ENCODE measurements at places on chromosomes 16 and 17.

DNA sequence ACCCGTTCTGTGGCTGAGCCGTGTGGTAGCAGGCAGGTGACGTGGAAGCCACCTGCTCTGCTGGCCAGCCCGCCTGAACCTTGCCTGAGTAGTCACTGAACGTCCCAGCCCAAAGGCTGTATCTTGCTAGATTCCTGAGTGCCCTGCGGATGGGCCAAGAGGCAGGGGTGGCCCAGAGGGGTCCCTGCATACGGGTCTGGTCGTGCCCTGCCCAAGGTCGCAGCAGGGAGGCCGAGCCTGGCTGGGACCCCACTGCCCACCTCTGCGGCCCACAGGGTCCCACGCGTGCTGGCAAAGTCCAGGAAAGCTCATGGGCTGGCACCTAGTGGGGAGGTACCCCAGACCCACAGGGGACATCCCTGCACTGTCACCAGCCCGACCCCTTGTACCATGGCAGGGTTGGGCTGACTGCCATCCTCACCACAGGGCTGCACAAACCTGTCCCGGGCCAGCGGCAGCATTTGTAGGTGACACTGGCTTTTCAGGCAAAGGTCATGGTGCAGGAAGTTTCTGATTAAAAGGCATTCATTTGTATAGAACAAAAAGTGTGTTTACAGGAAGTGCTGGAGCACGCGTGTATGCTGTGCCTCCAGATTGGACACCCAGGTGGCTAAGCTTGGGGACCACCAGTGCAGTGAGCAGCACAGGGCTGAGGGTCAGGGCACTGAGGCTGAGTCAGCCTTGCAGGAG lies 45.1 kb upstream of the ZC3H18 start:
- DNase-seq = no peak

- no peak for DNase-seq
Measured at GRCh38 chr17:82085031-82085861, 12.8 kb downstream of the FASN start.

- DNase-seq = no peak
Measured at GRCh38 chr17:20315311-20315710, 152.0 kb downstream of the LGALS9B start.

GRCh38 chr16:75130150-75130771 lies 13.7 kb upstream of the LDHD start:
- DNase-seq = no peak

- no peak for DNase-seq
Measured at GRCh38 chr16:10920726-10921427, 21.4 kb downstream of the DEXI start.

- DNase-seq = no peak
Measured at GRCh38 chr16:83539736-83540490, 267.9 kb upstream of the HSBP1 start.

GRCh38 chr16:22933173-22933572 lies 119.2 kb downstream of the HS3ST2 start:
- DNase-seq = no peak

- no peak for DNase-seq
Measured at GRCh38 chr16:66251476-66252160, 114.9 kb upstream of the CDH5 start.

DNA sequence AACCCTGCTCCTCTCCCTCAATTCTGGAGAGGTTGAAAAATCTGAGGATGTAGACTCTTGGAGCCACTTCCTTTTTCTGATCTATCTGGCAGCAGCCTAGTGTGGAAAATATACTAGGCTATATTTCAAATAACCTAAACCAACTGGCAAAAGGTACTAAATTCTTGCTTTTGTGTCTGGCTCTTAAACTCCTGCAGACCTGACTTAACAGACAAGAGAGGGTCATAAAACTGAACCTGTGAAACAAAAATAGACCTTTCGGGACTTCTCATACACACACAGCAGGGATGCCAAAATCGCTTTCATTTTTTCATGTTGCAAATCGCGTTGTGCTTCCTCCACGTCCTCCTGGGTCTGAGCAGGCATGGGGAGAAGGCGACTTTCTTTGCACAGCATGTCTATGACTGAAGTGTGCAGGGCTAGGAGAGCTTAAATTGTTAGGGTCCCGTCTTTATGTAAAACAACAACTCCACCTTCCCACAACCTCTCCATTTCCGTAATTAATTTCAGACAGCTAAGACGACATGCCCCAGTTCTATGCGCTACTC lies 520.7 kb upstream of the PSMD7 start:
- no peak for DNase-seq

DNA sequence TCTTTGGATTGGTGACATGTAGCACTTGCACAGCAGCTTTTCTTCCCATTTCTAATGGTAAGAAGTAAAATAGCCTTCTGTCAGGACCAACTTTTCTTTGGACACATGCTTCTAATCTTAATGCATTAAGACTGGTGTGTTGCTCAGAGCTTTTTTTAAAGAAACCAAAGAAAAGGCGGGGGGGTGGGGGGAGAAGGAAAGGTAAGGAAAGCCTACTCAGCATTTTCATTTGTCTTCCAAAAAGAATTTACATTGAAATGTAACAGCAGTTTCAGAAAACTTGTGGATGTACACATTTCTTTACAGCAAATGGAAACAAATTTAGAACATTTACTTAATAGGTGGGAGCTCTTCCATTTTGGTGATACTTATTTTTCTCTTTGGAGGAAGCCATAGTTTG lies 49.6 kb downstream of the NLK start:
- DNase-seq = no peak

- no peak for DNase-seq
Measured at GRCh38 chr16:64977206-64977920, 144.5 kb downstream of the CDH11 start.

DNA sequence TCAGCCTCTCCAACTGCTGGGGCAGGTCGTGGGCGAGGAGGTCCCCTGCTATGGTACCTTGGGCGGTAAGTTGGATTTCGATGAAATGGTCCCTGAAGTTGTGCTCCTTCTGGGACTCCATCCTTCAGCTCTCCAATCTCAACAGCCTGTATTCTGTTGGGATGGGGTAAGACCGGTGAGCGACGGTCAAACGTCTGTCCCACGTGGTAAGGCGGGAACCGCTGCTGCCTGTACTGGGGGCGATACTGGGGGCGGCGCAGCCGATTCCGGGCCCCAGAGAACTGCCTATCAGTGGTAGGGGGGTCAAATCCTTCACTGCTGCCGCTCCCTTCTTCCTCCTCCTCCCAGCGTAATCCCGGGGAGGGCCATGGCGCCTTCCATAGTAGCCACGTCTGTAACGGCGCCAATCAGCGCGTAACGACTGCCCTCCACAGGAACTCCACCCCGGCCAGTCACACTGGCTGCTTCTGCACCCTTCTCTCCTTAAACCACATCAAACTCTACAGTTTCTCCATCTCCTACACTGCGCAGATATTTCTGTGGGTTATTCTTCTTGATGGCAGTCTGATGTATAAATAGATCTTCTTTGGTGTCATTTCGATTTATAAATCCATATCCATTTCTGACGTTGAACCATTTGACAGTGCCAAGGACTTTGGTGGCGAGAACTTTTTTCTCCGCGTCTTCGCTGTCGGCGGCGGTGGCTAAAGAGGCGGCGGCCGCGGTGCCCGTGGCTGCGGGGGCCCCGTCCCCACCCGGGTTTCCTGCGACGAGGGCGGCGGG lies 41.1 kb downstream of the AHSP start:
- DNase-seq = no peak

DNA sequence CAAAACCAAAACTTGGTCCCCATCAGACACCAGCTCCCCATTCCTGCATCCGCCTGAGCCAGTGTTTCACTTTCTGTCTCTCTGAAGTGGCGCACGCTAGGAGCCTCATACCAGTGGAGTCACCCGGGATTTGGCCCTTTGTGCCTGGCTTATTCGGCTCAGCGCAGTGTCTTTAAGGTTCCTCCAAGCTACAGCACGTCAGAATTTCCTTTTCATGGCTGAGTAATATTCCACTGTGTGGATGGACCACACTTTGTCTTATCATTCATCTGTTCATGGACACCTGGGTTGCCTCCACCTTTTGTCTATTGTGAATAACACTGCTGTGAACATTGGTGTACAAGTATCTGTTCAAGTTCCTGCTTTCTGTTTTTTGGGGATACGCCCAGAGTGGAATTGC lies 45.2 kb upstream of the CHMP6 start:
- DNase-seq = no peak

DNA sequence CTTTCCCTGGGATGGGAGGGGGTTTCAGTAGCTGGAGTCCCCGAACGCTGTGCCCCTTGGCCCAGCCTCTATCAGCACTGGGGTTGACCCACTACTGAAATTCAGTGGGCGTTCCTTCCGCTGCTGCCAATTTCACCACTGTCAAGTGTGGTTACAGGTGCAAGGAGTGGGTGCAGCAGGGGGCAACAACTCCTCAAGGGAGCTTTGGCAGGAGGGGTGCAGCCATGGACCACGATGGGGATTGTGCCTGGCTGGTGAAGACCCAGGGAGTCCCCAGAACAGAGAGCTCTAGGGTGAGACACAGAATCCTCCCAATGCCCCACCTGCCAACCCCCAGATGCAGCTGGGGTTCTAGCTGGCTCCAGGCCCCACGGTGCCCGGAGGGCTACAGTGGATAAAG lies 123.5 kb upstream of the SDK2 start:
- no peak for DNase-seq

DNA sequence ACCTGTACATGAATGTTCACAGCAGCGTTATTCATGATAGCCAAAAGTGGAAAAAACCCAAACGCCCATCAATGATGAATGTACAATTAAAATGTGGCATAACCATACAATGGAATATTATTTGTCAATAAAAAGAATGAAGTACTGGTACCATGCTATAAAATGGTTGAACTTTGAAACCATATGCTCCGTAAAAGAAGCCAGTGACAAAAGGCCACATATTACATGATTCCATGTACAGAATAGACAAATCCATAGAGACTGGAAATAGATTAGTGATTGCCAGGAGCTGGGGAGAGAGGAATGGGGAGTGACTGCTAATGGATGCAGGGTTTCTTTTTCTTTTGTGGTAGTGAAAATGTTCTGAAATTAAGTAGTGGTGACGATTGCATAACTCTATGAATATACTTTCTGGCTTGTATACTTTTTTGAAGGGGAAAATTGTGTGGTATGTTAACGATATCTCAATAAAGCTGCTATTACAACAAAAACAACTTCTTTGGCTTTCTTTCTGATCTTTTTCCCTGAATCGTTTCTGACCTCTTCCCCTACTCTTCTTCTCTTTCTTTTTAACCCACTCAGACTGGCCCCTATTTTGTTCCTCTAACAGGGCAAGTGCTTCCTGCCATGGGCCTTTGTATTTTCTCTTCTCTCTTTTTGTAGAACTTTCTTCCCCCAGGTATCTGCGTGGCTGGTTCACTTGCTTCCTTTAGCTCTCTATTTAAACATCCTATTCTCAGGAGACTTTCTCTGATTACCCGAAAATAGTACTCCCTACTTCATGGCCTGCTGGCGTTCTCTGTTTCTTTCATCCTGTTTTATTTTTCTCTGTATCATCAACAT lies 67.9 kb downstream of the FTO start:
- no peak for DNase-seq

DNA sequence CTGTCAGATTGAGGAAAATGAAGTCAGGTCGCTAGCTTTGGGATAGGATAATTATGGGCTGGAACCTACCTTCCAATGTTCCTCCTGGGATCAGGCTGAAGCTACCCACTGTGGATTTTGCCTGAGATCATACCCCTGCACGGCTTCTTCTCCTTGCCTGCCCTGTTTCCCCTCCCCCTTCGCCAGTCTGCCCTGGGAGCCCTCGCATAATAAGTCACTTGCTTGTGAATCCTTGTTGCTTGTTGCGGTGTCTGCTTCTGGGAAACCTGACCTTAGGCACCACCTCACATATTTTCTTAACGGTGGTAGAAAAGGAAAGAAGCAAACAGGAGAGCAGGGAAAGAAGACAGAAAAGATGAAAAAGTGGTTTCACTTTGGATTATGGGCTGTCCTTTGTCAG lies 13.3 kb upstream of the PMP22 start:
- no peak for DNase-seq

- DNase-seq = no peak
Measured at GRCh38 chr17:34414339-34414738, 51.3 kb upstream of the CCL1 start.

DNA sequence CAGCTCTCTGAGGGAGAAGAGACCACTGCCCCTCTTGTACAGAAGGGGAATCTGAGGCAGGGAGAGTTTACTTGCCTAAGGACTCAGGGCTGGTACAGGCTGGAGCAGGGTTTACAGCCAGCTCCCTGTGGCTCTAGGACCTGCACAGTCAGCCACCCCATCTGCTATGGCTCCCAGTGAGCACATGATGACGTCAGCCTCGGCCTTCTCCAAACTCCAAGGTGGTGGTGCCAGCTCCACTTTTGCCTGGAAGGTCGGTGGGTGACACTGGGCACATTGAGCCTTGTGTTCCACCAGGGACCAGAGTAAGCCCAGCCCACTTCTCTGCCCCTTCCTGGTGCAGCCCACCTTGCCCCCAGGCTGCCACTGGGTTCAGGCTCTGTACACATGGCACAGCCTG lies 202.2 kb downstream of the ENGASE start:
- DNase-seq = no peak

- no peak for DNase-seq
Measured at GRCh38 chr17:37450112-37450511, 39.6 kb upstream of the DUSP14 start.

DNA sequence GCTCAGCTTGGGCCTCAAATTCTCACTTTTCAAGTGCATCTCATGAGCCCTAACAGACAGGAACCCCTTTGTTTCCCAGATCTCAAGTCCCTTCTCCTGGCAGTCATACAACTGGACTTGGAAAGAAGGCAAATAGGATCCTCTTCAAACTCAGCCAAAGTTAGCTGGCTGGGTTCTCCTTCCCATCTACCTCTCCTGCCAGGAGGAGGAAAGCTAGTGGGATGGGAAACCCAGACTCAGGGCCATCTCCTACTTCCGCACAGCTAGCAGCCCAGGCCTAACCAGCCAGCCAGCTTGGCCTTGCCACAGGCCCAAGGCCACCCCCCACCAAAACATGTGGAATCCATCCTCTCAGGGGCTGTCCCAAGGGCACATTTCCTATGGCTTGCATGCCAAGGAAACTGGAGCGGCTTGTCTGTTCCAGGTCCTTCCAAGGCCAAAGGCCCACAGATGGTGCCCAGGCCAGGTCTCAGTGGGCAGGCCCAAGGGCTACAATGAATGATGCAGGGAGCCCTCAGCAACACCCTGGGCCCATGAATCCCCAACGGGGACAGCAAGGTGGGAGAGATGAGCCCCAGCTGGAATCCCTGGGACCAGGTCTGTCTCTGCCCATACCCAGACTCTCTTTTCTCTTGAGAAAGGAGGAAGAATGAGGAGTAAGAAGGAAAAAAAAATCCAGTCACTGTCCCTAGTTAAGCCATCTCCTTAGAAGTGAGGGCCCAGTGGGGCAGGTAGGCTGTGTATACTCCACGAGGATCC lies 1.7 kb downstream of the SMARCD2 start:
- no peak for DNase-seq

DNA sequence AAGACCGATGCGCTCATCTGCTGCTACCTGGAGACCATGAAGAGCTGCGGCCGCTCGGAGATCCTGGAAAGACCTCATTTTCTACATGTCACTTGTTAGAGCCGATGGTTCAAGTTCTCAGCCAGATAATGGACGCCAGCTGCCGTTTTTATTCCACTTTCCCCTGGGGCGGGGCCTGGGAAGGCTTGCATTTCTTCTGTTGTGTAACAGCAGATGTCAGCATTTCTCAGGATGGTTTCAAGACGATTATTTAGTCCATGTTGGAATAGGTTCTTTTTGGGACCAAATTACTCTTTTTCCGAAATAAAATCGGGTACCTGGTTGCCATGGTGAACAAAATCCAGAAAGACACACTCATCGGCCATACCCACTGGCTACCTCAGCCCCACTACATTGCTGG lies 1418.3 kb downstream of the CDH11 start:
- no peak for DNase-seq

- no peak for DNase-seq
Measured at GRCh38 chr16:82016964-82017363, 5.7 kb upstream of the SDR42E1 start.

- DNase-seq = no peak
Measured at GRCh38 chr16:67653128-67653788, 6.8 kb downstream of the ACD start.

All from D721Med (cell line).